Thyroid gland (tissue), 4 donors: ENCODE measurements at places on chromosomes 5 and 9. TPM values are rescaled to one million over a fixed set of nuclear protein-coding genes. Genes with fewer than 3 reads are reported as not detected.

HEXB gene
- total RNA-seq = 141 TPM

PCDHA9 gene
- 0.24 TPM for total RNA-seq

SLC6A7 gene
- total RNA-seq = not detected

PLAC8L1 gene
- total RNA-seq = not detected

DMRT3 gene
- 5.5 TPM for total RNA-seq

DNA sequence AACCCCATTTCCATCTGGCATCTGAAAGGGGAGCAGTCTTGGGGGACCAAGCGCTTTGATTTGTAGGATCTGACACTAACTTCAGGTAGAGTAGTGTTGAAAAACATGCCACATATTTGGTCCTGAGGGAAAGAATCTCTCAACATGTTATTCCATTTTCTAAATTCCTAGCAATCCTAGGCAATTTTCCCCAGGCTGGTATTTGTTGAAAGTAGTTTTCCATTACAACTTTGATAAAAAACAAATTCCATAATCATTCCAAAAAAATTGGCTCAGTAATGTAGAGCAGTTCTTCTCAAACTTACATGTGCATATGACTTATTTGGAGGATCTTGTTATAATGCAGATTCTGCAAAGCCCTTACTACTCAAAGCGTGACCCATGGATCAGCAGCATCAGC is 477.9 kb downstream of the ACTL7B start:
- H3K27me3 ChIP-seq = no peaks in the 10 kb centered on the region
- no peaks in the 10 kb centered on the region for H3K4me1 ChIP-seq
- H3K36me3 ChIP-seq = no peaks in the 10 kb centered on the region
- no peak overlapping the region for H3K27ac ChIP-seq
- H3K4me3 ChIP-seq = no peak overlapping the region
- no peak for DNase-seq

DNA sequence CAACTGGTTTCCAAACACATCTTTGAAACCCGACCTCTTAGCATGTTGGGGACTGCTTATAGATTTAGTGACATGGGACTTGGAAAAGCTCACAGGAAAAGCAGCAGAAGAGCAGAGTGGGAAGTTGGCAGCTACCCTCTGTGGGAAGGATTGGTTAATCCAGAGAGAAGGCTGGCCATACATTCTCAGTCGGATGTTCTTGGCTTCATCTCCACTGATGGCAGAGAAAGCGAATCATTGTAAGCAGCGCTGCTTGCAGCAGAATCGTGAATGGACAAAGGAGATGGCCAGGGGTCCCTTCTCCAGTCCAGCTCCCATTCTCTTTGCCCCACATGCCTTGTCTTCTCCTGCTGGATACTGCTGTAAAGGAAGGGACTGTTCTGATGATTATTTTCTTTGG is 62.7 kb downstream of the MEGF10 start:
- no peaks in the 10 kb centered on the region for H3K4me1 ChIP-seq
- no peak overlapping the region for H3K27ac ChIP-seq
- H3K27me3 ChIP-seq = no peaks in the 10 kb centered on the region
- H3K36me3 ChIP-seq = no peaks in the 10 kb centered on the region

DNA sequence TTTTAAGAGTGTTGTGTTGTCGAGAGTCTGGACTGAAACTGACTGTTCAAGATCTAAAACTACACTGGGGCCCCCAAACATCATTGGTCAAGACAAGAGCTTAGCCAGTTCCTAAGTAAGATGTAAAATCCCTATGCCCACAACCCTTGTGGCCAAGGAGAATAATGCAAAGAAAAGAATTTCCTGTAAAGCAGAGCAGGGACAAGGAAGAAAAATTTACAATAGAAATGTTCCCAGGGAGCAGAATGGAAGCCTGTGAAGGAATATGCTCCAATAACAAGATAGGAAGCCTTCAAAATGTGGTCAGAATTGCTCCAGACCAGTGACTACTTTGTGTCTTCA is 20.4 kb downstream of the PPP1R2B start:
- DNase-seq = no peak
- no peak overlapping the region for H3K27ac ChIP-seq
- no peaks in the 10 kb centered on the region for H3K36me3 ChIP-seq
- no peaks in the 10 kb centered on the region for H3K4me1 ChIP-seq
- no peaks in the 10 kb centered on the region for H3K27me3 ChIP-seq

DNA sequence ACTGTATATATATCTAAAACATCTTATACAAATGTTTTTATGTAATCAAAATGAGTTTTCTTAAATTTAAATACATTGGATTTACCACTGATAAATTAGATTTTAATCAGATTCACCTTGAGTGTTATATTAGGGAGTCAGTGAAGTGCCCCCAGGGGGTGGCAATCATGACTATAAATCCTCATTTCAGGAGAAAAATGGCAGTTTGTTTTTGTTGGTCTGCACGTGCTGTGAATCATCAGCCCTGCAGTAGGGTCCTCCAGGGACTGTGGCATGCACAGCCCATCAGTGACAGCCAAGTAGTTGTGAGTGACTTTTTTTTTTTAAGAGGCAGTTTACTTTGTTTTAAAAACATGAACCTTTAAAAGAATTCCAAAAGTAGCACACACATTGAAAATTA is 65.2 kb downstream of the ZSWIM6 start:
- no peak overlapping the region for H3K4me3 ChIP-seq
- peak overlapping the region; percentile 48 for H3K27ac ChIP-seq
- DNase-seq = peak; percentile 55
- H3K4me1 ChIP-seq = peaks cover 26% of the 10 kb centered on the region

GRCh38 chr9:121781701-121782464 is 130.4 kb downstream of the DAB2IP start:
- no peak overlapping the region for H3K27ac ChIP-seq
- peaks cover 36% of the 10 kb centered on the region for H3K36me3 ChIP-seq
- no peak for DNase-seq
- no peaks in the 10 kb centered on the region for H3K27me3 ChIP-seq

GRCh38 chr5:61371474-61371873 is 39.4 kb downstream of the ZSWIM6 start:
- no peak overlapping the region for H3K4me3 ChIP-seq
- no peak overlapping the region for H3K27ac ChIP-seq
- DNase-seq = no peak
- H3K27me3 ChIP-seq = no peaks in the 10 kb centered on the region
- H3K4me1 ChIP-seq = no peaks in the 10 kb centered on the region

GRCh38 chr9:9286001-9286400 is 1326.8 kb downstream of the PTPRD start:
- no peaks in the 10 kb centered on the region for H3K27me3 ChIP-seq
- no peaks in the 10 kb centered on the region for H3K4me1 ChIP-seq
- H3K4me3 ChIP-seq = no peak overlapping the region
- no peaks in the 10 kb centered on the region for H3K36me3 ChIP-seq
- DNase-seq = no peak
- H3K27ac ChIP-seq = no peak overlapping the region

DNA sequence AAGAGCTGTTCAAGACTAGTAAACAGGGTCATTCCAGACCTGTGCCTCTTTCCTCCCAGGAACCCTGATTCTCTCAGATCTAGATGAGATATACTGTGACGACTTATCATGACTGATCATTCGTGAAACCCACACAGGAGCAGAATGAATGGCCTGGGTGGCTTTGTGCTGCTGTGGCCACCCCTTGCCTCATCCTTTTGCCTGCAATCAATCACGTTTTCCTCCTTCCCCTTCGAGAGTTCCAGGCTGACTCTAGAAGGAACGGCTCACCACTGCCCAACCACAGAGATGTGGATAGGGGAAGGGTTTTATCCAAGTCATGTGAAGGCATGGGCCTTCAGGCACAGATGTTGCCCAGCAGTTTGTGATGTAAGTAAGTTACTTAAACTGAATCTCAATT is 5.8 kb downstream of the ANXA6 start:
- no peaks in the 10 kb centered on the region for H3K27me3 ChIP-seq
- peaks cover 29% of the 10 kb centered on the region for H3K4me1 ChIP-seq
- H3K4me3 ChIP-seq = no peak overlapping the region
- peaks cover 4% of the 10 kb centered on the region for H3K36me3 ChIP-seq

DNA sequence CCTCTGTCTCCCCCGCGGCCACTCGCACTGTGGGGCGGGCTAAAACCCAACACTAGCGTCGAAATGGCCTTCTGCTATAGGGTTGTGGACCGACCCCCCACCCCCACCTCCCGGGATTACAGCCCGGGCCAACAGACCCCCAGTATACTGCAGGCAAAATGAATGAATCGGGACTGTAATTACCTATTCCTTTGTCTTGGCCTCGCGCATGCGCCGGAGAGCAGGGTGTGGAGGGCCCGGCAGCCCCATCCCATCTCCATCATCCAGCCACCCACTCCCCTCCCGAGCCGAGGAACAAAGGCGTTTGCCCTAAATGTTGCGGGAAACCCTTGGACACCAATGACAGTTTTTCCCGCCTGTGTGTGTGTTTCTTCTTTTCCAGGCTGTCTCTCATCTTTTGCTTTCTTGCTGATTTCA is 1.6 kb downstream of the BASP1 start:
- peak overlapping the region; percentile 57 for H3K4me3 ChIP-seq
- H3K36me3 ChIP-seq = no peaks in the 10 kb centered on the region
- peaks cover 5% of the 10 kb centered on the region for H3K4me1 ChIP-seq

DNA sequence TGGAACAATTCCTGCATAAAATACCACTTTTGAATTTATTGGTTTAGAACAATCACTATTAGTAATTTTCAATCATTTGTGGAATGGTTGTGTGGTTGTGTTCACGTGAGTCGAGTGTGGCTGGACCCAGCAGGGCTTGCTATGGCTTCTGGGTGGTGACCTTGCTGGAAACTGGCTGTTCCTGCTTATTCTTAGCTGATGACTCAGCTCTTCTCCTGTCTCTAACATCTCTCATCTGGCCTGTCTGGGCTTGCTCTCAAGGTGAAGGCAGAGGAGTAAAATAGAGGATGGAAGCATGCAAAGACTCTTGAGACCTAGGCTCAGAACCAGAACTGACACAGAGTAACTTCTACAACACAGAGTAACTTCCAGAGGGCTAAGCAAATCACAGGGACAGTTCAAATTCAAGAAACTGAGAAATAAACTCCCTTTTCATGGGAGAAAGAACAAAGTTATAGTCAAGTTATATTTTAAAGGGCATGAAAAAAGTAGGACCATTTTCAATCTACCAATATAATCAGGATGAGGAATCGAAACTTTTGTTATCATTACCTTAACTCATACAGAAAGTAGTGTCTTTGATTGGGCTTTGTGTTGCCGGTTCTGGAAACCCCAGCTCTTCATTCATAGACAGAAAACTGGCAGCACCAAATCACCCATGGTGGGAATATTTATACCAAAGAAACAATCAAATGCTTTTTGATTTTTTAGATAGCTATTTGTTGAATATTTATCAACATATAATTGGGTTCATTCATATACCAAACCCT is 665.1 kb downstream of the CDH18 start:
- DNase-seq = no peak
- no peak overlapping the region for H3K27ac ChIP-seq
- H3K36me3 ChIP-seq = no peaks in the 10 kb centered on the region
- H3K4me3 ChIP-seq = no peak overlapping the region
- H3K4me1 ChIP-seq = no peaks in the 10 kb centered on the region
- no peaks in the 10 kb centered on the region for H3K27me3 ChIP-seq

- no peak overlapping the region for H3K4me3 ChIP-seq
- H3K36me3 ChIP-seq = no peaks in the 10 kb centered on the region
- no peaks in the 10 kb centered on the region for H3K4me1 ChIP-seq
- H3K27me3 ChIP-seq = no peaks in the 10 kb centered on the region
- no peak overlapping the region for H3K27ac ChIP-seq
Measured at GRCh38 chr5:143567583-143568504, 164.4 kb upstream of the NR3C1 start.
